ENCODE measurements at places on chromosomes 3 and 15.

DNA sequence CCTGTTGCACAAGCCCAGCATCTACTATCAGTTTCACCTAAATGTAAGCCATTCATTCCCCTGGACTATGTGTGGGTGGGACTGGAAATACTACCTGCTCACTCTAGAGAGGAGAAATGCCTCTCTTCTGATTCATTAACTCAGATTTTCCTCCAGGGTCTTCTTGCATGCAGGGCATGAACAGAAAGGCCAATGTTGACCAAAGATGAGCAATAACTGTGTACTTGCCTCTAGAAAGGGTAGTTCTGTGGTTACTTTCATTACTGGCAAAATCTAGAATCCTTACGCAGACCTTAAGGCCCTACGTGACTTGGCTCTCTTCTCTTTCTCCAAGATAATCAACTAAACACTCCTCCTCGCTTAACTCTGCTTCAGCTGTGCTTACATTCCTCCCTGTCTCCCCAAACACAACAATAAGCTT is 81.4 kb upstream of the PSMD6 start:
- no peak for DNase-seq

DNA sequence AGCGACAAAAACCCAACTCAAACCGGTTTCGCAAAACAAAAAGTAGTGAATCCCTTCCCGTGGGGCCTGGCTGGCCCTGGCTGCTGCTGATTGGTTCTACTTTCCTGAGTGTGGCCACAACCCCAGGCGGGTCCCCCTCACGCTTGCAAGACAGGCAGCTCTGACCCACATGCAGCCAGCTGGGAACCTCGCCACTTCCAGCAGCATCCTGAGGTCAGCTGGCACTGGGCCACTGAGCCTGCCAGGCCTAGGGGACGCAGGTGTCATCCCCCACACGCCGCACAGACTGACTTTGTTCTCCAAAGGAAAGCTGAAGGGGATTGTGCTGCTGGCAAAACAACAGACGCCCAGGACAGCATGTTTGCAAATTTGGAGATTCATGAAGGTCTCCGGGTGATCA is 111.1 kb downstream of the TPRA1 start:
- no peak for DNase-seq

GRCh38 chr3:64578062-64578770 is 109.6 kb downstream of the ADAMTS9 start:
- DNase-seq, result no peak

- DNase-seq, result no peak
Measured at GRCh38 chr3:144361002-144361401, 389.4 kb downstream of the DIPK2A start.

DNA sequence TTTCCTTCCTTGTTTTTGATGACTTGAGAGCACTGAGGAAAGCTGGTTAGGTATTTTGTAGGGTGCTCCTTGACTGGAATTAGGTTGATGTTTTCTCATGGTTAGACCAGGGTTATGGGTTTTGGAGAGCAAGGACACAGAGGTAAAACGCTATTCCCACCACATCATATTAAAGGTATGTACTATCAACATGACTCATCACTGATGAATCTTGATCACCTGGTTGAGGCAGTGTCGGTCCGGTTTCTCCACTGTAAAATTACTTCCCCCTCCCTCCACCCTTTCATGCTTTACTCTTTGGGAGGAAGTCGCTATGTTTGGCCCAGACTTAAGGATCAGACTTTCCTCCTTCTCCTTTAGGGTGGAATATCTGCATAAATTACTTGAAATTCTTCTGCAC is 201.6 kb downstream of the EDEM1 start:
- no peak for DNase-seq

- no peak for DNase-seq
Measured at GRCh38 chr15:35092311-35092710, 7.2 kb upstream of the NANOGP8 start.

DNA sequence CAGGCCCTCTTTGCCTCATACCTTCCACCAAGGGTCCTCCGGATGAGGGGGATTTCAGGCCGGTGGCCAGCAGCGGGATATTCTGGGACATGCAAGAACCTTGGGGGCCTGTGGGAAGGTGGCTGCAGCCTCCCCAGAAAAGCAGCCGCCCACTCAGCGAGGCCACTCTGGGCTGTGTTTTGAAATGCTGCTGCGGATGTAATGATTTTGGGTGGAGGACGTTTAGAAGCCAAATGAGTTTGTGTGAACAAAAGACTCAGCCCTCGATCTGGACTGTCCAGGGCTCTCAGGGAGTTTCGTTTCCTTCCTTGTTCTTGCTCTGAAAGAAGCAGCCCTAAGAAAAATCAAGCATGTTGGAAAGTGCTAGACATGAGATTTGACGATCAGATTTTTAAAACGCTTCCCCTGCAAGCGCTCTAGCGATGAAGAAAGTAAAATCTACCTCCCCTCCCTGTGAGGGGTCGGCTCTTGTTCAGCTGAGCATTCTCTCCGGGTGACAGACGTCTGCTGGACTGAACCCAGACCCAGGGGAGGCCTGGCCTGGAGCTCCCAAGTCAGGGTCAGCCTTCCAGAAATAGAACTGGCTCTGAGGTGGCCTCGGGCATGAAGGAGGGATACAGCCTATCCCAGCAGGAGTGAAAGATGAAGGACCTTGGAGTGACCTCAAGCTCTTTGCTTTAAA is 12.9 kb downstream of the HEG1 start:
- peak; percentile 88 for DNase-seq
